ENCODE measurements at places on chromosomes 16 and 17.

DNA sequence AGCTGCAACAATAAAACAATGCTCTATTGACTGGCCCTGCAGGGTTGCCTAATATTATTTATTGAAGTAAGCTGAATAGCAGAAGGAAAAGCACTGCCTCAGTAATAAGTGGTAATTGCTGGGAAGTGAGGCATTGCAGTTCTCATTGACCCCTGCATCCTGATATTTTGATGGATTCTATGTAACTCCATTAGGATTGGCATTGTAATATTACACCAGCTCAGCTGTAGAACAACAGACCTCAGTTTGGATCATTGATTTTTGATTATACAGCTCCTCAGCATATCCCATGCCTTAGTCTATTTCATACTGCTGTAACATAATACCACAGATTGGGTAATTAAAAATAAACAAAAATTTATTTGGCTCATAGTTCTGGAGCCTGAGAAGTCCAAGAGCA, 650.6 kb upstream of the SALL1 start:
- no peaks in the 10 kb centered on the region for H3K27me3 ChIP-seq
- no peak overlapping the region for H3K4me3 ChIP-seq
- no peak for DNase-seq
- no peak overlapping the region for H3K27ac ChIP-seq

- H3K27ac ChIP-seq: no peak overlapping the region
- no peaks in the 10 kb centered on the region for H3K36me3 ChIP-seq
- H3K4me1 ChIP-seq: no peaks in the 10 kb centered on the region
- H3K27me3 ChIP-seq: no peaks in the 10 kb centered on the region
- no peak for DNase-seq
Measured at GRCh38 chr16:21590796-21591195, 8.6 kb upstream of the METTL9 start.

- H3K4me1 ChIP-seq: peaks cover 28% of the 10 kb centered on the region
- peak; percentile 98 for DNase-seq
- H3K27ac ChIP-seq: peak overlapping the region; percentile 93
- H3K27me3 ChIP-seq: no peaks in the 10 kb centered on the region
- H3K4me3 ChIP-seq: peak overlapping the region; percentile 3
Measured at GRCh38 chr17:78862073-78863023, 21.7 kb upstream of the USP36 start.

DNA sequence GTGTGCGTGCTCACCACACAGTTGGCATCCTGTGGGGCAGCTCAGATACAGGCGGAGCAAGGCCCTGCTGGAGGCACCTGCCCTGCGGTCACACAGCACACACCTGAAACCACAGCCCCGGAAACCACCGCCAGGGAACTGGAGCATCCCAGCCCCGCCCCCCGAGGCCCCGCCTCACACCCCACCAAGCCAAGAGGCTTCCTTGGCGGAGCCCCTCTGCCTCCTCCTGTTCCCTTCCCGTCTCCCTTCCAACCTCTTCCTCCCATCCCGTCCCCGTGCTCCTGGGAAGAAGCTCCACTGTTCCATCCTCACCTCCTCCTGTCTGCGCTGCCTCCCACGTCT, 205.5 kb downstream of the NTN1 start:
- no peaks in the 10 kb centered on the region for H3K36me3 ChIP-seq
- no peak overlapping the region for H3K27ac ChIP-seq
- H3K4me1 ChIP-seq: peaks cover 31% of the 10 kb centered on the region

- no peak overlapping the region for H3K27ac ChIP-seq
- no peaks in the 10 kb centered on the region for H3K27me3 ChIP-seq
- H3K36me3 ChIP-seq: peaks cover 71% of the 10 kb centered on the region
- DNase-seq: no peak
- H3K4me3 ChIP-seq: no peak overlapping the region
Measured at GRCh38 chr17:15238676-15239422, 26.3 kb downstream of the PMP22 start.
